Fibroblast of mammary gland (primary cell): ENCODE measurements at places on chromosomes 6 and 20.
A peak's percentile ranks its signal among the peaks of the same experiment; 100 is the strongest.

DNA sequence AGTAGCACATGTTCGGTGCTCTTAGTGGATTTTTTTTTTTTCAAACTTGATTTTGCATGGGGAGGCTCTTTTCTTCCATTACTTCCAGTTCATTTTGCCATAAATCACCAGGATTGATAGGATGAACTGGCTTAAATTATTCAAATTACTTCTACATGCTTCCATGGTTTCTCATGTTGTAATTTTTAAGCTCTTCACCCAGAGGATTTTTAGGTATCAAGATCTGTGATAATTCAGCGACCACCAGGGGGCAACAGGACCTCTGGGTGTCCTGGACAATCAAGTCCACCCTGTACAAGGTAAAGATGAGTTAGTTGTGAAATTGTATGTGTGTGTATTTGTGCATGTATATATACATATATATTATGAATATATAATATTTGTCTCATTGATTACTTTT is 4.2 kb upstream of the EPHA7 start:
- peak; percentile 44 for DNase-seq

GRCh38 chr20:14544688-14545087 is 207.3 kb upstream of the FLRT3 start:
- DNase-seq, result no peak

DNA sequence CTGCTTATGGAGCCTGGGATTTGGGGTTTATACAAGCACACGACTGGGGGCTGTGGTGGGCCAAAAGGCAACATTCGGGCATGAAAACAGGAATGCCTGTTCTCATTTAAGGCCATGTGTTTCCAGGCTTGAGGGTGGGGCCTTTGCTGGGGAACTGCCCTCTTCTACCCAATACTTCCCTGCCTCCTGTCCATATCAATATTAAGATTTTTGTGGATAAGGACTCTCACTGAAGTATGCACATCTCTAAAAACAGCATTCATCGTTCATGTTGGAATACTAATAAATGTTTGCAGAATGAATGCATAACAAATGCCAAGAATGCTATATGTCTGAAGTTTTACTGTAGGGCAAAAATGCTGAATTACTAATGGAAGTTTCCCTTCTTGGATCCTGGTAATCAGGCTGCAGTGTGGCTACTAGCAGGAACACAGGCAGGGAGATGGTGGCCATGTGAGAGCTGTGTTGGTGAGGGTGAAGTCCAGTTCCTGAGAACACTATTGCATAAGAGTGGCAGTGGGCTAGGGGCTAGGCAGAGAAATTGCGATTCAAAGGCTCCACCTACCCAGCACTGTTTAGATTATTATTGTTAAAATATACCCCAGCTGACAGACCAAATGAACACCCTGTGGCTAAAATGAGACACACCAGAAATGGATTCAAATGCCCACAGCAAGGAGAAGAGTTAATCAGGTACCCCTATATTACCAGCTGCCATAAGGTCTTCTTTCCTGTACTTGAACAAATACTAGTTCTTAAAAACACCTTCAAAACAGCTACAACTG is 644.3 kb downstream of the EPM2A start:
- no peak for DNase-seq

DNA sequence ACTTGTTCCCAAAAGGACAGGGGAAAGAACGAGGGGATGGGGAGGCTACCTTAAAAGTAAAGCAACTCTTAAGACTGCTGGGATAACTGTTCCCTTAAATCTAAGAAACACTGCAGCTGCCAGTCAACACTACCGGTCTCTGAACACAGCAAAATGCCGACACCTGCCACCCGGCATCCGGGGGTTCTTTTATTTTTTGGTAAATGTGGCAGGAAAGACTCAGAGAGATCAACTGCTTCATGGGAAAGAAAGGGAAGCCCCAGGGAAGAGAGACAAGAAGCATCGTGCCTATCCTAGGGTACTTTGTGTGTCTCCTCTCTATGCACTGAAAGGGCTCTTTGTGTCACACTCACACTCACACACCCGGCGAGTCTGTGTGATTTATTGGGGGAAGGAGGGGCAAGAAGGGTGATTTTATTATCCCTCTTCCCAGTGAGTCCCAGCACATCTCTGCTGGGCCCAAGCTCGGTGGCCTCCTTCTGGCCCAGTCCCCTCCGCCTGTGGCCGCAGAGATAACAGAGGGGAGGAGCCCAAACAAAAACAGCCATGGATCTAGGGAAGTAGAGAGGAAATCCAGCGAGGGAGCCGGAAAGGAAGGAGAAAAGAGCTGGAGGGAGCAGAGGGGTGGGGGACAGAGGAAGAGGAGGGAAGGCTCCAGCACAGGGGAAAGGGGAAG is 1.4 kb downstream of the FYN start:
- DNase-seq, result peak; percentile 31

DNA sequence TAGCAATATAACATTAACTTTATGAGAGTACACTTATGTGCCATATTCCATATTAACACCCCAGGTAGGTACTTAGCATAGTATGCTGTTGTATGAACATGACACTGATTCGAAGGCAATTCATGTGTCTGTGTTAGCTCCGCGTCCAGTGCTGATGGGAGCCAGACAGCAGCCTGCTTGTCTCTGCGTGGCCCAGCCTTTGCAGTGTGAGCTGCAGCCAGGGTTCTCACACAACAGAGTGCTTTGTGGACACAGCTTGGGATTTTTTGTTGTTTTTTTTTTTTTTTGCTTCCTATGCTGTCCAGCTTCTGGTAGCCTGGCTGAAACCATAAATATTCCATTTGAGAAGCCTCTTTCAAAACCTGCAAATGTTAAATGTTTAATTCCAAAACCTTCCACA is 350.9 kb downstream of the SMOC2 start:
- DNase-seq, result no peak

DNA sequence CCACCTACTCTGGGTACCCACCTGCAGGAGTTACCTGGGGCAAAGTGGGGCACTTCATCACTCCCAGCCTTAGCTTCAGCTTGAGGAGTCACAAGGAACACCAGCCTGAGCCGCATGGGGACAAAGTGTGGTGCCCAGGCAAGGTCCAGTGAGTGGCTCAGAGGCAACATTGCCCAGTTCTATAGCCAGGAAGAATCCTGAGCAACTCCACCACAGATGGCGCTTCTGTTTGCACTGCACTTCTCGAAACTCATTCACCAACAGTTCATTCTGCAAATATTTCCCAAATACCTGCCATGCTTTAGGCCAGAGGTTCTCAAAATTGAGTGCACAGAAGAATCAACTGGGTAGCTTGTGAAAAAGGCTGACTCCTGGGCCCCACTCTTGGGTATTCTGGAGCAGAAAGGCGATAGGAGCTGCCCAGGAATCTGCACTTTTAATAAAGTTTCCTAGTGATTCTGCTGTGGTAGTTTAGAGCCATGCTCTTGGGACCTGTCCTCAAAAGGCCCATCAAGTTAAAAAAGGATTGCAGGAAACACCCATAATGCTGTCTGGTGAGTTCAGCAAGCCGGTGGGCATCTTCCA is 83.1 kb downstream of the VEGFA start:
- DNase-seq, result no peak

DNA sequence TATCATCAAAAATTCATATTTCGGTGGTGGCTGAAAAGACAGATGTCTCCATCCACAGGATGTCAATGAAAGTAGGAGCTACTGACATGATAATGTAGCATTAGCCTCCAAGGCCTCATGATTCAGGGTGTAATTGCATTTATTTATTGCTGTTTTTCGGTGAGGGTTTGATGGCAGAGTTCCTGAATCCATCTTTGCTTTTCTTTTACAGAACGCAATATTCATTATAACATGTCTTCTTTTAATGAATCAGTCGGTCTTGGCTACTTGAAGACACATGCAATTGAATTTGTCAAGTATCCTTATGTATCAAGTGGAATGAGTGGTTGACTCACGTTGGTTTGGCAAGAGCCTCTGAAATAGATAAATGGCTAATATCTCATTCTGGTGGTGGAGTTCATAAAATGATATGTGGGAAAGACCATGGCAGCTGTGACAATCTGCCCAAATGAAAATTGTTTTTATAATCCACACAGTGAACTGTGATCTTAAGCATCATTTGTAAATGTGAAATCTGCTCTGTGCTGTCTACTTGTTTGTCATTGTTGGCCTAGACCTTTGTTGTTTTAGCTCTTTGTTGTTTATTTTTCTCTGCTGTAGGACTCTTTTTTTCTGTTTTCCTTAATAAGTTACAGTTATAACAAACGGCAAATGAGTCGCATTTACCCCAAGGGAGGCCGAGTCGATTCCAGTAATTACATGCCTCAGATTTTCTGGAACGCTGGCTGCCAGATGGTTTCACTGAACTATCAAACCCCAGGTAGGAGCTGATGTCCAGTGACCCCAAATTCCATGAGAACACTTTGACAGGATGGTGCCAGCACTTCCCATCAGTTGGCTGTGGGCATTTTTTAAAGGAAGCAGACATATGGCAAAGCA is 105.7 kb upstream of the LAMP5 start:
- DNase-seq, result peak; percentile 86

DNA sequence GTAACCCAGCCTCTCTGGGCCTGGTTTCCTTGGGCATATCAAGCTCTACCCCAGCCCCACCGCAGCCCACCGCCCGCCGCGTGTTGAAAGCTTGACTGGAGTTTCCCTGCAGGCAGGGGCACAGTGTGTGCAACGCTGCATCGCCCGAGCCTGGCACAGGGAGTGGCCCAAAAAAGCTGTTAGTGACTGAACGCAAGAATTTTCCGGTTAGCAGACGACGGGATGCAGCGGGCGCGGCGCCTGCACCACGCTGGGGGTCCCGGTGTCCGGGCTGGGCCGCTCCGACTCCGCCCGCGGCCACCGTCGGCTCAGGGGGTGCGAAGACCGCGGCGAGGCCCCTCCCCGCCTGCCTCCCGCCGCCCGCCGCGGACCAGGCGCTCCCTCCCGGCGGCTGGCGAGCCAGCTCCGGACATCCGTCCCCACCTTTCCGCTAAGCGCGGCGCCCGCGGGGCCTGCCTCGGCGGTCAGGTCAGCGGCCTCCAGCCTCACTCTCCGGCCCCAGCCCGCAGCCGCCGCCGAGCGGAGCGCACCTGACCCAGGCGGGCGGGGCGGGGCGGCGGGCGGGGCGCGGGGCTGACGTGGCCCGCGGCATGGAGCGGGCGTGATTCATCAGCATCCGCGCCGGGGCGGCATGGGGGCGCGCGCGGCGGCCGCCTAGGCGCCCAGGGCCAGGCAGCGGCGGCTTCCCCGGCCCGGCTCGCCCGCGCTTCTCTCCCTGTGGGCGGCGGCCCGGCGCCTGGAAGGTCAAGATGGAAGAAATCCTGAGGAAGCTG is at the start of gene ARFGEF3:
ARFGEF3 (plus strand) TSS at position 602 of the 773 bp plus-strand sequence; CDS start at position 750, 148 bp downstream.
- peak; percentile 14 for DNase-seq

DNA sequence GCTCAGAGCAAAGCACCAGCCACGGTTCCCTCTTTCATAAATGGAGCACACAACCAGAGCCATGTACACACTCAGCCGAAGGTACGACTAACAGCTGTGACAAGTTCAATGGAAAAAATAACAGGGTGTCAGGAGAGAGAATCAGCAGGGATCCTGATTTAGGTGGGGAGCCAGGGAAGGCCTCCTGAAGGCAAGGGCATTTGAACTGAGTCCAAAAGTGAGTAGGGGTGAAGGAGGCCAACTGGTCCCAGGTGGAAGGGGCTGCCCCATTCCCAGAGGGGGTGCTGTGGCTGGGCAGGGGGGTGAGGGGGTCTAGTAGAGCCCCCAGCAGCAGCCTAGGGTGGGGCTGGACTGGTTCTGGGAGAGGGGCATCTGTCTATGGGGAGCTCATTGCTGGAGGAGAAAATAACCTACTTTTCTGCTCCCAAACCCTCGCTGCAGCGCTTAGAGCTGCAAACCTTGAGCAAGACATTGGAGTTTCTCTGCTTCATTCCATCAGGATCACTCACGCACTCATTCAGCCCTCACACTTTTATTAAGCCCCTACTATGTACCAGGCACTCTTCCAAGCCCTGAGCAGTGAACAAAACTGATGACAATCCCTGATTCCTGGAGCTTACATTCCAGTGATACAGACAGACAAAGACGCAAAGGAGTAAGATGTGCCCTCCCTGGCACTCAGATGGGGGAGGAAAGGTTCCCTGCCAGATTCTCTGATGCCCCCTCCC is 113.5 kb downstream of the TOX2 start:
- peak; percentile 29 for DNase-seq

DNA sequence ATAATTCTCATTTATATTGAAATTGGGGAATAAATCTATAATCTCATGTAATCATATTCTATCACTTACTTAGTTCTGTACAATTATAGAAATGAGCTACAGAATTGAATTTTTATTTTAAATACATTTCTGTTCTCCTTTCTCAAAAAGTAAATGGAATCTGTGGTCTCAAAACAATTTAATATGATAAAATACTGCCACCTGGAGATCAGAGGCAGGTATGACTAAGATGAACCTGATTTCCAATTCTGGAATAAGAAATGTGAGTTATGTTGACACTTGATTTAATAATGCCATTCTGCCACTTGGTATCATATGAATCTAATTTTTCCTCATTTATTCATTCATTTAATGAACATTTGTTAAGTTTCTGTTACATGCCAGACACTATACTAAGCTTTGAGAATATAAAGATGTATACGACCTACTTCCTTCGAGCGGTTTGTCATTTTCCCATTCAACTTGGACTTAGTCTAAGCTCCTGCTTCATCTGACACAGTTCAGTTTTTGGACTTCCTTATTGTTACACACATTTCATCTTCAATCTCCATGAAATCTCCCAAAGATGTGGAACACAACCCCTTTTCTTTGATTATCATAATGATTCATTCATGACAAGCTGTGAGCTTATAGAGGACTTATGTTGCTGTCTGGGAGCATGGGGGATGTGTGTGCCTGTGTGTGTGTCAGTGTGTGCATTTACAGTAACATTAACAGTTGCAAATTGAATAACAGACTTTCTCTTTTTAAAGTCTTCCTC is 7.5 kb upstream of the CCDC28A start:
- peak; percentile 59 for DNase-seq

GRCh38 chr6:117459204-117459944 is 23.1 kb upstream of the DCBLD1 start:
- DNase-seq, result no peak

DNA sequence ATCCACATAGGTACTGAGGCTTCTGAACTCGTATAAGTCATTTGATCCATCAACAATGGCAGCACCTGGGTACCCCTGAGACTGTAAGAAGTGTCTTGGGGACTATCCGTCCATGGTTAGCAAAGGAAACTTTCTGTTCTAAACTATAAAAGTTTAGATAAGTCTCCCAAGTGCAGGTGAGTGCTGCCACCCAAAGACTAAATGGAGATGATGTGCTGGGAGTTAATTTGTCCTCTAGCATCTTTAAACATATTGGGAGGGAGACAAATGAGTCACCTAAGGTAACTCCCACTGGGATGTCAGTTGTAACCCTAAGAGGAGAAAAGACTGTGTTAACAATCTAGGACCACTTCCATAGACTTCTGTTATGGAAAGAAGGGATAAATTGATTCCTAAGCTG is 6.2 kb downstream of the BEND6 start:
- DNase-seq, result peak; percentile 38

DNA sequence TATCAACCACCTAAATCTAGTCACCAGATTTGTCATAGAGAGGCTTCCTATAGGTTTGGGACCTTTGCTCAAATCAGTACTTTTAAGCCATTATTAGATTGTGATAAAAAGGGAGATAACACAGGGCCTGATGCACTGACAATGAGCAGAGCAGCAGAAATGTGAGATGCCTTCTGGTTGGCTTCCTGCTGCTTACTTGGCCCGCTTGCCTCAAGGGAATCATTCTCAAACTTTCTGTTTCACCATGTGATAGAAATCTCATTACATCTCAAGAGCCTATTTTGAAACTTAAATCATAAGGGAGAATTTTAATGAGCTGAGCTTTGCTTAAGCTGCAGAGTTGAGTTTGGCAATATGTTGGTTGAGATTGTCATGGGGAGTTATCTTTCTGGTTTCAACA is 606.0 kb downstream of the DHX35 start:
- no peak for DNase-seq
